ENCODE measurements at places on chromosomes 12 and 14. TPM values are rescaled to one million over a fixed set of nuclear protein-coding genes. Genes with fewer than 3 reads are reported as not detected.

The VPS29 gene
- total RNA-seq = 151 TPM

The IAPP gene
- total RNA-seq = not detected

The ASCL1 gene
- total RNA-seq = not detected

The FZD10 gene
- not detected for total RNA-seq

The SINHCAF gene
- total RNA-seq = 57.8 TPM

The DENND5B gene
- 15.0 TPM for total RNA-seq

The ANKS1B gene
- total RNA-seq = 0.63 TPM
